ENCODE measurements at places on chromosomes 16 and 17.

DNA sequence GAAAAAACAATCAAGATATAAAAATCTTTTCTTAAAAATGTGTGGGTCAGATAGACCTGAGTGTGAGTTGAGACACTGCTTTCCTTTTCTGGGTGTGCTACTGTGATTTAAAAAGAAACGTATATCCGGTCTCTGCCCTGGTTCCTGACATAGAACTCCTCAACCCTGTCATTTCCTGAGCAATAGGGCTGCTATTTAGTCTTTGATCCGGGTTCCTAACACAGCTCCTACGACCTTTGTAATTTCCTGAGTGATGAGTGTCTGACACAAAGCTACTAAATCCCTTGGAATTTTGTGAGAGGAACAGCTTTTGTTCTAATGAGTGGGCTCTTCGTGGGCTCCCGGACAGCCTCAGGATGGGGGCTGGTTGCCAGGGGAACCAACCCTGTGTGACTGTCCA is 93.9 kb upstream of the FA2H start:
- DNase-seq = no peak

GRCh38 chr17:18138065-18138749 is 29.7 kb downstream of the MYO15A start:
- no peak for DNase-seq

GRCh38 chr17:78806451-78806850 is 24.4 kb upstream of the CYTH1 start:
- no peak for DNase-seq

GRCh38 chr16:23088018-23088417 is 61.2 kb downstream of the USP31 start:
- DNase-seq = no peak

- DNase-seq = no peak
Observed at GRCh38 chr16:28288114-28288513, 4.2 kb upstream of the SBK1 start.

- DNase-seq = no peak
Observed at GRCh38 chr16:7161891-7162290, 170.8 kb upstream of the RBFOX1 start.

DNA sequence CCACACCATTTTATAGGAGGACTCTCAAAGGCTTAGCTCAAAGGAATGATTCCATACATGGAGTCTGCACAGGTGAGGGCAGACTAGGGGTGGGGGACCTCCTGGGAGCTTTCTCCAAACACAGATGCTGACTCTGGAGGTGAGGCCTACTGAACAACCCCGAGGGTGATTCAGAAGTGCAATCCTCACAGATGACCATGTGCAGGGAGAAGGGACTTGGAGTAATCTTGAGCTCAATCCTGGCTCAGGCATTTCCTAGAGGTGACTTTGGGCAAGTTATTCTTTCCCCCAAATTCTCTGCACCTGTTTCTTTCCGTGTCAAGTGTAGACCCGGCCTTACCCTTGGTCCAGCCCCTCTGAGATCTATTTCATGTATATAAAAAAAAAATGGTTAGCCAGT is 401.5 kb downstream of the SLC39A11 start:
- no peak for DNase-seq

GRCh38 chr16:14036889-14037288 is 34.2 kb upstream of the MRTFB start:
- DNase-seq = no peak

GRCh38 chr16:30104492-30104891 is 8.5 kb upstream of the YPEL3 start:
- DNase-seq = no peak

- no peak for DNase-seq
Observed at GRCh38 chr17:15238057-15238456, 27.1 kb downstream of the PMP22 start.

Measured in stimulated activated CD4-positive, alpha-beta T cell treated with anti-CD3 and anti-CD28 coated beads, Interleukin-4, amount 100 ng/mL, for 1 hour (primary cell).